ENCODE measurements at places on chromosomes 5 and 9.

DNA sequence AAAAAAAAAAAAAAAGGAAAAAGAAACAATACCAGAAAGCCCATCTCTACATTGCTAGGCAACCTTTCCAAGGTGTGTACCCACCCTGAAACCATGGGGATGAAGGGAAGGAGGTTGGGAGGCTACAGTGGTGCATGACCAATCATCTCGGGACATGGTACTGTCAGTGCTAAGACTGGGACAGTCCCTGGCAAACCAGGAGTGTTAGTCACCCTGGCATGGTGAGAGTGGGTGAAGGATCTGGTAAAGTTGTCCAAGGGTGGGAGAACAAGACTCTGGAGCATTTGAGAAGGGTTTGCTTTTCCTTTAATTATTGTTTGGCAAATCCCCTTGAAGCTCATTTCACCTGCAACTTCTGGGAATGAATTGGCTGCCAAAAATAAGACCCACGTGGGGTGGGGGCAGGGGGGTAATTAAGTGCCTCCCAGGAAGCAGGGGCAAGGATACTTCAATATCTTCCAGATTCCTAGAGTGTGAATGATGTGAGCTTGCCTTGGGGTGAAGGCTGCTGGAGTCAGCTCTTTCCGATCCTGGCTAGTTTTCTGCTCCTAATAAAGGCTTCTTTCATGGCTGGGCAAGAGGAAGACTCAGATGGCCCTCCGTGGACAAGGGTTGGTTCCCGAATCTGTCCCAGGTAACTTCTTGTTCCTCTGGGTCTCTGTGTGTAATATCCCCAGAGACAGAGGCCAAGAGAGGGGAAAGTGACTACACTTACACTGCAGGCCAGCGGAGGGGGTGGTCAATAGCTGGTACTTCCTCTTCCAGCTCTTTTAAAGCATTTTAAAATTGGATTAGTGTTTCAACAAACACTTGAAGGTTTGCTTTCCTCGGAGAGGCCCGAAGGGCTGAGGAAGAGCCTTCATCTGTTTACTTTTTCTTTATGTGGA, 61.6 kb upstream of the SPRY4 start:
- no peak for DNase-seq

DNA sequence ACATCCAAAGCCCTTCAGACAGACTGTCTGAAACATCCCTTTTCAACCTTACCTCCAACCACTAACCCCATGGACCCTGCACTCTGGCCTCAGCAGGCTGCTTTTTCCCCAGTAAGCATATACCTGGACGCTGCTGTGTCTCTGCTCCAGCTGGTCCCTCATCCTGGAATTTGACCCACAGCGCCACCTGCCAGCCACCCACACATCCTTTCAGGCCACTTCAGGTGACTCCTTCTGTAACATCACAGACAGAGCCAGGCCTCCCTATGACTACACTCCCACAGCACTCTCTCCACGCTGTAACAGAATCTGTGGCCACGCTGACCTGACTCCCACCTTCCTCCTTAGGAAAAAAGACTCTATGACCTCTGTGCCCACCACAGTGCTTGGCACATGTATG, 3.4 kb downstream of the MGAT1 start:
- no peak for DNase-seq

GRCh38 chr5:117539692-117540091, 965.1 kb upstream of the SEMA6A start:
- no peak for DNase-seq

- DNase-seq, result no peak
Measured at GRCh38 chr5:66553916-66554575, 42.1 kb upstream of the MAST4 start.

DNA sequence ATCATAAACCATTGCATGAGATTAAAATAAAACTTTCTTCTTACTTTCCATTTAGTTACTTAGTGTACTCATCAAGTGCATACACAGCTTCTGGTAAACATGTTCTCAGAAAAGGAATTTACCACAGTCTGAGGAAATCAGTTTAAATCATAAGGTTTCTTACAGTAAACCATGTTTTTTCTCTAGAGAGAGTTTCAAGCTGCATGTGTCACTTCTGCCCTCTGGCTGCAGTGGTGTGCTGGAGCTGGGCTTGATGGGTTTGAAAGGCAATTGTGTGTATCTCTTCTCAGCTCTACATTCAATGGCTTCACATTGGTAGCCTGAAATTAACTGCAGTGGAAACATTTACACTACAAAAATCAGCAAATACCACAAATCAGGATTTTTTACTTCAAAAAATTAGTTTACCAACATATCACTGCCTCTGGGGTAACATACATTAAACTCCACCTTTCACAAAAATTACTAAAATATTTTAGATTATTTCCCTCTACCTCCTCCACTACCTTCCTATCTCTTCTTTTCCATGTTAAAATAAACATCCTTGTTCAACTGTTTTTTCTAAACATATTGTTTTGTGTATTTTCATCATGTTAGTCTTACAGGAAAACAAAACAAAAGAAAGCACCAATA, 414.3 kb downstream of the ANXA1 start:
- no peak for DNase-seq

GRCh38 chr5:17796757-17797396, 162.6 kb downstream of the TAF11L14 start:
- no peak for DNase-seq

DNA sequence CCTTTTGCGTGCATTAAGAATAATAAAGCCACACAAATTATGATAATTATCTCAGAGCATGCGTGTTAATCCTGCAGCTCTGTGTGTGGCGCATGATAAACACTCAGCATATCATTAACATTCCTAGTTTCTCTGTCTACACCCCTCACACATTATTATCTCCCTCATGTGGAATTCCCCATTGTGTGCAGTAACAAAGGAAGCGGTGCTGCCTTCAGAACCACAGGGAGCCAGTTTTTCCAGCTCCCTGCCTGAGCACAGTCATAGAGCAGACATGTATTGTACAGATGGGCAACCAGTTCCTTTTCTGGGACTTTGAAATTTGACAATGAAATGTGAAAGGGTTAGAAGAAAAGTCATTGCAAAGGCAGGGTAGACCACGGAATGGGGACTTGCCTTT, 1365.5 kb upstream of the CDH9 start:
- no peak for DNase-seq

- no peak for DNase-seq
Measured at GRCh38 chr5:31396611-31397295, 135.1 kb downstream of the DROSHA start.

GRCh38 chr9:108885643-108886348, 23.7 kb downstream of the ACTL7A start:
- no peak for DNase-seq

DNA sequence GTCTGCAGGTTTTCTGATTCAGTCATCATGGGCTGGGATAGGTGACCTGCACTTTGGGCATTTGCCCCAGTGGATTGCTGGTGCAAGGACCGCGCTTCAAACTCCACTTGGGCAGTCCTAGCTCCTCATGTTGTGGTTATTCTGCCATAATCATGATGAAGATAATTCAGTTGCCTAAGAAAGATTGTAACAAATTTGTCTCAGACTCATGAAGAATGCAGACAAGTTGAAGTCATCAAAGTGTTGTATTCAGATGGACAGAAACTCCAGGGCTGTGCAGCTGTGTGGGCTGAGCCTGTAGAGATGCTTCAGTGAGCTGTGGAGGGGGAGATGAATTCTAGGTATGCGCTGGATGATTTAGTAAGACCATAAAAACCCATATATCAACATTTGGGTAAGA, 38.5 kb downstream of the TARS1 start:
- DNase-seq, result no peak

DNA sequence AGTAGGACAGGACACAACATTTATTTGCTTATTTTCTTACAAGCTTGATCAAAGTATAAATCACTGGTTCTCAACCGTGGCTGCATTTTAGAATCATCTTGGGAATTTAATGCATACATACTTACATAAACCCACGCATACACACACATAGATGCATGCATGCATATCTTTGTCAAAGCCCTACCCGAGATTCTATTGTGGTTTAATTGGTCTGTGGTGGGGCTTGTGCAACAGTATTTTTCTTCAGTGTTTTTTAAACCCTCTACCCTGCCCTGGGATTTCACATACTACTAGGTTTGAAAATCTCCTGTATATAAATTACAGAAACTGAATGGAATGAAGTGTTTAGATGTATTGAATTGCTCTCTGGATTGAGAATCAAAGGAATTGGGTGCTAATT, 1166.2 kb downstream of the MAT2B start:
- DNase-seq, result no peak

DNA sequence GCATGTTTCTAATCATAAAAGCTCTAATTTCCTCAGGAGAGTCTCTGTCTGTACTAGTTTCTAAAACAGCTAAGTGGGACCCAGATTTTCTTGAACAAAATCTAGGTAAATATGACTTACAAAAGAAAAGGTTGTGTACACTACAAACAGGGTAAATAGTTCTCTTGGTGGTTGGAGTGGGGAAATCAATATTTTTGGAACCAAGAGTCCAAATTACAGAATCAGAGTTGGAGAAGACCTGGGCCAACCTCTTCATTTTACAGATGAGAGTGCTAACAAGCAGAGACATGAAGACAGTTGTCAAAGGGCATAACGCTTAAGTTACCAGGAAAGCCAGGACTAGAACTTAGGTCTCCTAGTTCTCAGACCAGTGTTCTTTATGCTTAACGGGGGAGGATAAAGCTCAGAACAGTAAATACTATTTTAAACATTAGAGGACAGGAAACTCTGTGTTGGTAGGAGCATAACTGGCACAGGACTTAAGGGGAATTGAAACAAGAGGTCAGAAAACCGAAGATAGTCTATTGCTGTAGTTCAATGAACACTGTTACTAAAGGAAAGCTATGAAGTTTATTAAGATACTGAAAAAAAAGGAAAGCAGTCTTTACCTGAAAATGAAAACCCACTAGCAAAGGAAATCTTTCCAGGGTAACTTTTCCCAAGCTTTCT, 9.3 kb upstream of the GOLGA1 start:
- no peak for DNase-seq

DNA sequence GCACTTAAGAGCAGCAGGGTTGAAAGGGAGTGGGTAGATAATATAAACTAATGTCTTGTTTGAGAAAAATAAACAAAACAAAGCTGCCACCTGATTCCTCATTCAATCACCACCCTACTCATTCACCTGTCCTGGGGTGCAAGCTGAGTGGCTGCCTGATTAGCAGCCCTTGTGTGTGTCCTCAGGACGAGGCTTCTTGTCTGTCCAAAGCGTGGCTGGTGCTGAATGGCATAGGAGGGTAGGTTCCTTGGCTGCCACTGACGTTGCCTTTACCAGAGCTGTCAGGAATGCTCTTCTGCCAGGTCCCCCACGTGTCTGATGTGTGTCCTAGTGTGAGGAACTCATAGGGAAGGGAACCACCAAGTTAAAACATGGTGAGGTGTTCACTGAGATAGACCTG, 146.6 kb upstream of the SLC24A2 start:
- no peak for DNase-seq

All from vagina (tissue), 2 donors.